ENCODE measurements at places on chromosomes 2 and 18. TPM values are rescaled to one million over a fixed set of nuclear protein-coding genes. Genes with fewer than 3 reads are reported as not detected.

GRCh38 chr18:50313031-50313607 is 25.6 kb upstream of the CXXC1 start:
- DNase-seq, result no peak

DNA sequence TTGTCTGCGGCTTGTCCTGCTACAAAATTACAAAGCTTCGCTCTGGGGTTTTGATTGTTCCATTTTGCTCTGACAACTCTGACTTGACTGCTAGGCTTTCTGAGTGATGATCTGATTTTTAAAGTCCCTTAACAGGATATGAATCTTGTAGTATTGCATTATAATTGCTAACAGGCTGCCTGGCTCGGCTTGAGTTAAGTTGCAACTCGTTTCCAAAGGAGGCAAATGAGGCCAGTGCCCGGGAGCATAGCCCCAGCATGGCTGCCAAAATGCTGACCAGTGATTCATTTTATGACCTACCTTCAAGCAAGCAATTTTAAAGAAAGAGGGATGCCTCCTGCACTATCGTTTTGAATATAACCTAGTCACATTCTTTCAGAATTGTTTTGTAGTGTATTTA is 135.4 kb downstream of the COL6A3 start:
- no peak for DNase-seq

DNA sequence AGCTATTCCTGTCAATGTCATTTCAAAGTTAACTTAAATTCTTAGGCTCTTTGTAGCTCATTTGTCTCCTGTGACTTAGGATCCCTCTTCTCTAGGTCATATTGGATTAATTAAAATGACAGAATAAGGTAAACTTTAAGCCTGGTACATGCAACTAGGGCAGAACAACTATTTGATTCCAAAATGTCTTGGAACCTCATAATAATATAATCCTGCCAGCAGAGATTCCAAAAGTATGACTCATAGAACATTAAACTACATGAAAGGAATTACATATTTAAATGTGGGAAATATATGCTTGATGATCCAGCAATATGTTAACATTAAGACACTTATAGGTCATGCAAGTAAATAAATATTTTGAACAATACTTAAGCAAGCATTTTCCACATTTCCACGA is 63.3 kb downstream of the COL3A1 start:
- peak; percentile 52 for DNase-seq

DNA sequence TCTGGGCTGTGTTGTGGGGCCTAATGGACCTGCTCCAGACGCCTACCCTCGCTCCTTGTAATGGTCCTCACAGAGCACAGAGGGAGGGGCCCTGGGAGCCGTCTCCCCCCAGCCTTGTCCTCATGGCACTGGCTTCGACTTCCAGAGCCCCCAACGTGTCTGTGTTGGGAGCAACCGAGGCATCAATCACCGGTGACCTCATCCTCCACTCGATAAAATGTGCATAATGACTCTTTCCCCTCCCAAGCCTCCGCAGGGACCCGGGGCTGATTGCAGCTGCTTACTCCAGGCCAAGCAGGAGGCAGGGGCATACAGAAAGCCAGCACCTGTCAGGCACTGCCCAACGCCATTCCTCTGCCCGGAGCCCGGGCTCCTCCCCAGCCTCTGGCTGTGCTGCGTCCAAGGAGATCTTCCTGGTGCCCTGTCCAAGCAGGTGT is 271.7 kb downstream of the NDUFA10 start:
- DNase-seq, result no peak

- peak; percentile 89 for DNase-seq
These were observed 111.1 kb upstream of the RBBP8 start for GRCh38 chr18:22822024-22822423.

- DNase-seq, result no peak
These were observed 190.1 kb downstream of the LRP1B start for GRCh38 chr2:141940709-141941108.

GRCh38 chr2:239305771-239306170 is 95.0 kb downstream of the HDAC4 start:
- no peak for DNase-seq

DNA sequence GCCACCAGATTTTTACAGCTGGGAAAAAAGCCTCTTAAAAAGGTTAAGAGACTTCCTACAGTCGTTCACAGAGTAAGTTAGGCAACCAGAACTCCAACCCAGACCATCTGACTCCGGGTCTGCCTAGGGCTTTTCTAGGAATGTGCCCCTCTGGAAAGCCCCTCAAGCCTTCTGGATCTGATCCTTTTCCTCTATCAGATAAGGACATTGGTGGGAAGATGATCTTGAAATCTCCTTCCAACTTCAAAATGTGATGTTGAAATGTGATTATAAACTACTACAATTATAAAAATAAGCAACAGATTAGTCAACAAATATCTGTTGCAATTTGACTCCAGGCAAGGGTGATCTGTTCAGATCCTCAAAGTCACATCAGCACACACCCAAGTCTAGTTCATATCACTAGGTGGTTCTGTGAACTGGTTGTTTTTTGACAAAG is 270.4 kb downstream of the ARHGAP15 start:
- DNase-seq, result no peak

- DNase-seq, result peak; percentile 41
These were observed 211.0 kb downstream of the KCNE4 start for GRCh38 chr2:223262946-223263345.

- no peak for DNase-seq
These were observed 19.7 kb downstream of the CFAP65 start for GRCh38 chr2:219021591-219021990.

GRCh38 chr18:44638811-44639210 is 41.9 kb upstream of the SETBP1 start:
- no peak for DNase-seq

GRCh38 chr18:76838182-76838581 is 15.8 kb downstream of the ZNF236 start:
- DNase-seq, result peak; percentile 14

DNA sequence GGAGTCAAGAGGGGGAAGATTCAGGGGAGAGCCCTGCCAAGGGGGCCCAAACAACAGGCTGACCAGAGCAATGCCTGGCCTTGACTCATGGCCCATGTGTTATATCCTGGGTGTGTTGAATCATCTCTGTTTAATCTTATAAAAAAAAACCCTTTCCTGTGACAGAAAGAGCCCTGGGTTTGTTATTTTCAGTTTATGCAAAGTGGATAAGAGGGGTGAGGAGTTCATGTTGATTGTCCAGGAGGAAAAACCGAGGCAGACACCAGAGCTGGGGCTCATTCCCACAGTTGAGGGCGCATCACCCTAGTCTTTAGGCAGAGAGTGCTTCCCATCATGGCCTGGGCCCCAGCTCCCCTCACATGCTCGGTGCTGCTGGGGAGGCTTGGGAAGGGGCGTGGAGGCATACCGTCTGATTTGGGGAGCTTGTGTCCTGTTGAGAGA is 30.9 kb upstream of the IL37 start:
- DNase-seq, result peak; percentile 76

DNA sequence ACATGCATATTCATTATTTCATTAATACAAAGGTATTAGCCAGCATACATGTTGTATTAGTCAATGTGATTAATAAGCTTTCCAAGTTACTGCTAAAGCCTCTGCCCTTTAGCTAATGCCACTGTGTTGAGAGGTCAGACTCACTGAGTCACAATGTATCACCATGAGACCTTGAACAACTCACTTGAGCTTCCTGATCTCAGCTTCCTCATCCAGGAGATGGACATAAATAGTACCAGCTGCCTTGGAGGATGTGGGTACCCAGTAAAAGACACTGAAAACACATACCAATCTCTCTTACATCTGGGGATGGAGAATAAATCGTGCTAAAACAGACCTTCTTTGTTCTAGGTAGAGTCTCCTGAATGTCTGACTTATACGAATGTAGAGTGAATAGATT is 224.6 kb downstream of the EPHA4 start:
- peak; percentile 24 for DNase-seq

- DNase-seq, result peak; percentile 12
These were observed 164.8 kb downstream of the RIT2 start for GRCh38 chr18:42950732-42951131.

DNA sequence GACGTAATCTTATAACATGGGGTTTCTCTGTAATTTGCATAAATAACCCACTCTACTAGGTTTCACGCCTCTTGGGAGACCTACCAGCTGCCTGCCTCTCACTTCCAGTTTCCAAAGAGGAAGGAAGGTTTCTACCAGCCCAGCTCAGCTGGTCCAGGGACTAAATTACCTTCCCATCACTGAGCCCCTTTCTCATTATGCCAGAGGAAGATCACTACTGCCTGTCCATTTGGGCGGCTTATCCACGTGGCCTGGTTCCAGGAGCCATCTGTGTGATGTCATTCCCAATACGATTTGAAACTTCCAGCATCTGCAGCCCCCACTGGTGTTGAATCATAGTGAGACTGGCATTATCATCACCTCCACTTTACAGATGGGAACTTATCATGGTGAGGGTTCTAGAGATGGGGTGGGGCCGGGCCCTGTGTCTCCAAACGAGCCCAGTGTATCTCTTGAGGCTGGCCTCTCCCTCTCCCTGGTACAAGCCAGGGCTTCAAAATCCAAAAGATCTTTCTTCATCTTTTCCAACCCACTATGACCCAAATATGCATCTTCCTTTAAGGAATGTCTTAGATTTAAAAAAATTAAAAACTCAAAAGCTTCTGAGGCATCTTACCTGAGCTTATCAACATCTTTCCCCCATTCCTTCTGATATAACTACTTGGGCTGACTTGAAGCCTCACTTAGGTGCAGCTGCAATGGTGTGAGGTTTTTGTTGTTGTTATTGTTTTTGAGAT is 140.8 kb downstream of the DDX1 start:
- no peak for DNase-seq

- peak; percentile 11 for DNase-seq
These were observed 272.5 kb downstream of the ZNF407 start for GRCh38 chr18:74869904-74870863.

GRCh38 chr2:27798948-27799645 is 27.6 kb downstream of the MRPL33 start:
- peak; percentile 100 for DNase-seq

GAREM2 gene
- 2.2 TPM for total RNA-seq

RSAD2 gene
- total RNA-seq, result 11.8 TPM

SMYD5 gene
- 12.8 TPM for total RNA-seq

WDR54 gene
- 14.8 TPM for total RNA-seq

ZNF519 gene
- 7.7 TPM for total RNA-seq

BCL11A gene
- total RNA-seq, result 32.0 TPM

LAMA1 gene
- 18.3 TPM for total RNA-seq

NEURL3 gene
- 0.38 TPM for total RNA-seq

ME2 gene
- 44.0 TPM for total RNA-seq

DES gene
- 5.2 TPM for total RNA-seq

All from astrocyte (in vitro differentiated cells and primary cell).